Eye (tissue), 1 donor: ENCODE measurements at places on chromosomes 12 and 14.
A peak's percentile ranks its signal among the peaks of the same experiment; 100 is the strongest.

DNA sequence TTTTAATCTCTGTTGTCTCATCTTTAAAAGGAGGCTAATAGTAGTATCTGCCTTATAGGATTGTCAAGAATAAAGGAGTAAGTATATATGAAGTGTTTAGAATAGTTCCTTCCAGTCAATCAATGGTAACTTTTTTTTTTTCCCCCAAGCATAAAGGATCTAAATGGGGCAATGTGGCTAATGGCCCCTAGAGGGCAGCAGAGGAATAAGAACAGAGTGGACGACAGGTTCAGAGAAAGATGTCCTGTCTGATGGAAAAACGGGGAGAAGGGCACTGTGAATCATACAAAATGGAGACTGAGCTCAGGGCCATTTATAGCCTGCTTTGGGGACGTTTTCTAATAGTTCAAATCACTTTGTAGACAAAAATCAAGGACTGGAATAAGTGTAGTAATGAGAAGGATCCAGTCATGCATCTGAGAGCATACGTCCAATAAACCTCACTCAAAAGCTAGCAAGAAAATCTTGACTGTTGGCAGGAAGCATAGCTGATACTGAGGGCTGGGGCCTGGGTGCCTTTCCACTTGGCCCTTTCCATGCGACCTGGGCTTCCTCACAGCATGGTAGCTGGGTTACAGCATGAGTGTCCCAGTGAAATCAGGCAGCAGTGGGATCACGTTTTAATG, 51.3 kb downstream of the IFNG-AS1 start:
- peak; percentile 92 for DNase-seq

DNA sequence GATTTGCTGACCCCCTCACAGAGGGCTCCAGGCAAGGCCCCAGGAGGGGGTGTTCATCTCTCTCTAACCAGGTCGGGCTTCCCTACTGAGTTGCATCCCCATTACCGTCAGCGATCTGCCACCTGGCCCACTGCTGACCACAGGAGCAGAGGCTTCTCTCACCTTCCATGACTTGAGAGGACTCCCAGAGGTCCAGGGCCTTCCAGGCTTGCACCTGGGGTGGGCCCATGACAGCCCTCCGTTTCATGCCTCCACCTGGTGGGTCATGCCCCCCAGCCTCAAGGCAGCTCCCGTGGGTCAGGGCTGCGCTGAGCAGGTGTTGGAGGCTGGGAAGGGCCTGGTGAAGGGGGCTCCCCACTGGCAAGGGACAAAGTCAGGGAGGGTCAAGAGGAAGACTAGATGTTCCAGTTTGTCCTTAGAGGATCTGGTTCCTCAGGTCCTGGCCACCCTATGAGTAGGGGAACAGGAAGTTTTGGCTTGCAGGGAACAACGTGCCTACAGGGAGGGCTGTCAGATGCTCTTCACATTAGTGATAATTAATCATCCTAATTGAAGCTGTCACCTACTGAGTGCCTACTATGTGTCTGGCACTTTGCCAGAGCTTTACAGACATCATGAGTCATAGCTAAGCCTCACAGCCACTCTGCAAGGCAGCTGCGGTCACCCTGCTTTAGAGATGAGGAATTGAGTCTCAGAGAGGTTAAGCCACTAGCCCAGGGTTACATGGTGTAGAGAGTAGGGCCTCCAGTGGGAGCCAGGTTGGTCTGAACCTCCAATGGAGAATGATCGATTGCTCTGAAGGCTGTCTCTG, 13.8 kb downstream of the NFKBIA start:
- DNase-seq: no peak

GRCh38 chr14:87869619-87870583, 123.1 kb downstream of the GALC start:
- DNase-seq: no peak

GRCh38 chr12:86513226-86513625, 257.0 kb upstream of the MGAT4C start:
- peak; percentile 53 for DNase-seq

DNA sequence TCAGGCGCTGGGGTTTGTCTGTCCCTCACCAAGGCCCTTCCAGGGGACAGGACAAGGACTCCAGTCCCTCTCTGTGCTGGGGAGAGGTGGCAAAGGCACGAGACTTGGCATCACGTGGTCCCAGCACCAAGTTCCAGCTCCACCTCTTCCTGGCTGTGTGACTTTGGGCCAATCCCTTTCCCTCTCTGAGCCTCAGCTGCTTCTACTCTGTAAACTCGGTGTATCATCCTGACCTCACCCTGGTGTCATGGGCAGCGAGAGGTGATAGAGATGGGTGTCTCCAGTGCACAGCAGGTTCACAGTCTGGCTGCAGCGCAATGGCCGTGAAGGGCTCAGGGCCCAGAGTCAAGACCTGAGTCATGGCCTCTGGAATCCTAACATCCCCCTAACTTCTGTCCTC, 54.0 kb downstream of the MVK start:
- DNase-seq: no peak

DNA sequence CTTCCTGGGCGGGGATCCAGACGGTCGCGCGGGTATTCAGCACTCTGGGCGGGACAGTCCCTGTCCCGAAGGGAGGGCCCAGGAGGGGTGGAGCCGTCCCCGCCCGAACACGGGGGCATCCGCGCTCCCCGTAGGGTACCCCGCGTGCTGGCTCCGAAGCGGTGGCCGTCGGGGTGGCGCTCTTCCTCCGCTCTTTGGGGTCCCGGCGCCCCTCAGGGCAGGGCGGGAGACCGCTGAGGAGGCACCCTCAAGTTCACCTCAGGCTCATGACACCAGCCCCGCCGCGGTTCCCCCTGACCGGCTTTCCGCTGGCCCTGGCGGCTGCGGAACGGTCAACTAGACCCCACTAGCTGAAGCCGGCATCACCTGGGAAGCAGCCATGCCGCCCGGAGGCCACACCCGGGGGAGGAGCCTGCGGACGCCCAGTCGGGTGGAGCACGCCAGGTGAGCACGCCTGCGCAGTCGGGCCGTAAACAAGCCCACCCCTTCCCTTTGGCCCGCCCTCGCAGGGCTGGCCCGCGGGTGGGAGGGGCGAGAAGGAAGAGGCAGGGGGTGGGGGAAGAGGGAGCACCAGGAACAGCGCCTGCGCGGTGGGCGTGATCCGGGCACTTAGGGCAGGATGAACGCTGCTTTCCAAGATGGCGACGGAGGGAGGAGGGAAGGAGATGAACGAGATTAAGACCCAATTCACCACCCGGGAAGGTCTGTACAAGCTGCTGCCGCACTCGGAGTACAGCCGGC, at the start of gene WDR20:
Gene WDR20, plus strand, starts transcription at position 612 of the 741 bp plus-strand sequence. Its CDS starts 27 bp downstream, at position 639.
- DNase-seq: peak; percentile 99

DNA sequence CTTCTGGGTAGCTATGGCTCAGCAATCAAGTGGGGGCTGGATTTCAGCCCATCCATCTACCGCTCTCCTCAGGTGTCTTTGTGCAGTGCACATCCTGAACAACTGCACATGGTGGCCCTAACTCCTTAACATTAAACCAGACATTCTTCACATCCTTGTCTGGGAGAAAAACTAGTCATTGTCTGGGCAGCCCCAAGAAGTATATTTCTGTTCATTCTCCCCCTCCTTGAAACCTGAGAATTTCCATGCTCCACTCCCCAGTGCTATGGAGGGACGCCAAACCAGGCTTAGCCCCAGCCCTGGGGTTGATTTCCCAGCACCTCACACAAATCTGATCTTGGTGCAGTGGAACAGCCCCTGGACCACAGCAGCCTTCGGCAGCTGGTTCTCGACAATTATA, 13.4 kb downstream of the MYL2 start:
- no peak for DNase-seq

GRCh38 chr12:52542785-52543318, 10.1 kb downstream of the KRT71 start:
- DNase-seq: no peak

- no peak for DNase-seq
Observed at GRCh38 chr14:55323910-55324309, 52.7 kb downstream of the FBXO34 start.

DNA sequence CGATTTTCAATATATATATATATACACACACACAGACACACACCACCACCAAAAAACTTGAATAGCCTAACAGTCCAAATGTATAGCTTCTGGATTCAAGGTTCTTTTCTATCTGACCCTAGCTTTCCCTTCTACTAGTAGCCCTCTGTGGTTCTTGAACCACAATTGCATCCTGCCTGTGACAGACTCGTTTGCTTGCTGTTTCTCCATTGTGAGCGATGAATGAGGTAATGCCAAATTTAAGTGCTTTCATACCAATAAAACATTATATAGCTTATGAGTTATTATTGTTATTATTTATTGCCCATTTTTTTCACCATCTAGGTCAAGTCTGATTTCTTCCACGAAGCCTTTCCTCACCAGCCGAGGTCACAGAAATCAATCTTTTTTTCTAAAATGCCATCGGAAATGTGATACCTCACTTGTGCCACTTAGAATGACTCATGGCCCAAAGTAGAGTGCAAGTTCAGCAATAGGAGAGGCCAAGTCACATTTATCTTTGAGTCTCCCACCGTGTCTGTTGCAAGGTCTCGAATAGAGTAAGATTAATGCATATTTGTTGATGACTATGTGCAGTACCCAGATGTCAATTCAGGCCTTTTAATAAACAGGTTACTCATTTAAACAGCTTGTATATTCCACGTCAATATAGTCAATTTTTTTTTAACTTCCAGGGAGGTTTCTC, 1015.8 kb upstream of the SEL1L start:
- no peak for DNase-seq

GRCh38 chr12:121255433-121255832, 41.1 kb downstream of the CAMKK2 start:
- DNase-seq: peak; percentile 56

- no peak for DNase-seq
Observed at GRCh38 chr14:94145902-94146527, 16.6 kb upstream of the IFI27L2 start.

DNA sequence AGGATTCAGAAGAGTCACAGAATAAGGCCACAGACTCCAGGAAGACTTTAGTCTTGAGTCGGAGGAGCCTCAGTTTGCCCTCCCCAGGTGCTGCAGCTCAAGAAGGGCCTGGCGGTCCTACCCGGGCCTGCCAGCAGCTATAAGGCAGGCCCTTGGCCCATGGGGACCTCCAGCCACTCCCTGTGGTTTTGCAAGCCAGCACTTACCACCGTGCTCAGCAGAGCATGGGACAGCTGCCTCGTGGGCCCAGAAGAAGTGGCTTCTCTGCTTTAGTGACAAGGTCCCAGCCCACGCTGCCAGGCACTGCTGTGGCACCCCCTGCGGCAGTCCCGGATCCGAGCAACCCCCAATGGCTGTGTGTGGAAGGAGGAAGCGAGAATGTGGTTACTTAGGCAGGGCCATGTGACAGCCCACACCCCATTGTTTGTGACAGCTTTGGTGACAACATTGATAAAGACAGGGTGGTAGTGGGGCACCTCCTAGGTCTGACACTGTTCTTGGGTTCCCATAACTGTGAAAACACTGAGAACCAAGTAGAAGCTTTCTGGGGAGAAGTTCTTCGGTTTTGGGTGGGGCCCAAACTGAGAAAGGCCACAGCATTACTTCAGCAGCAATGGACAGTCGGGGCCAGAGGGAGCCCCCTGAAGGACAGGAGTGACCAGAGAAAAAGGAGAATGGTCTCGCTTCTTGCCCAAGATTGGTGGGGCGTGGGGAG, at the start of gene SELPLG:
Gene SELPLG, minus strand, starts transcription at position 361 of the 715 bp plus-strand sequence. CDS start 9,587 bp downstream, outside the sequence.
- no peak for DNase-seq

DNA sequence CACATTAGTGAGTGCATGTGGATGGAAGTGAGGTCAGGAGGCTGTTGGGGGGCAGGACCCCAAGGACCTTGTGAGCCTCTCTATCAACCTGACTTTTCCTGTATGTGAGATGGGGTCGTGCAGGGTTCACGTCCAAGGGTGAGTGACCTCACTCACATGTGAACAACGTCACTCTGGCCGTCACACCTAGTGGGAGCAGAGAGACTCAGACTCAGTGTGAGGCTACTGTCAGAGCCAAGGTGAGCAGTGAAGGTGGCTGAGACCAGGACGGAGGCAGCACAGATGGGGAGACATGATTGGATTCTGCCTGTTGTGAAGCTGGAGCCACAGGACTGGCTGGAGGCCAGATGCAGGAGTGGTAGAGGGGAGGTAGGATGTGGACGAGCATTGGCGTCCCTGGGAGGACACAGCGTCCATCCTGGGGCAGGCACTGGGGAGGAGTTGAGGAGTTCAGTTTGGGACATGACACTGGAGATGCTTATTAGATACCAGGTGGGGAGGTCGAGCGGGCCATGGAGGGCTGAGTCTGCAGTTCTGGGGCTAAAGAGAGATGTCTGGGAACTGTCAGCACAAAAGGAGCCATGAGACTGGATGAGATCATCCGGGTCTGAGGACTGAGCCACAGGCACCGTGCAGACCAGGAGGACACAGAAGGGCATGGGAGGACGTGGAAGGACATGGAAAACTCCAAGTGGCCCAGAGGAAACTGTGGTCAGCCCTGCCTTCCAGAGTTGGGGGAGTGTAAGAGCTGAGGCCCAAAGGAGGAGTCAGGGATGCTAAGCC, 92.8 kb downstream of the LGMN start:
- DNase-seq: no peak

- DNase-seq: peak; percentile 11
Observed at GRCh38 chr14:79658221-79658620, 553.1 kb downstream of the DIO2 start.

DNA sequence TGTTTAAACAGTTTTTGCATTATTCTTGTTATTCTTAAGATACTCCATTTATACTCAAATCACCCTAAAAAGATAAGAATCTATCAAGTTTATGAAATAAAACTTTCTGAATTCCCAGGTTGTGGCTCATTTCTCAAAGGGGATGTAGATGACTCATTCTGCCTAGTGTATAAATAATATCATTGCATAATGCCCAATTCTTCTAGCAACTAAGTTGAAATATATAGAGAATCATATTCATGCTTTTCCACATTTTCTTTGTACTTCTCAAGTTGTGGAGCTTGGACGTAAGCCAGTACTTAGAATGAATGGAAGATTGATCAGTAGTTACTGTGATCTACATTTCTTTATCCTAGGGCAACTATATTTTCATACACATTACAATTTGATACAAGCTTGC, 201.1 kb downstream of the PPFIA2 start:
- no peak for DNase-seq

DNA sequence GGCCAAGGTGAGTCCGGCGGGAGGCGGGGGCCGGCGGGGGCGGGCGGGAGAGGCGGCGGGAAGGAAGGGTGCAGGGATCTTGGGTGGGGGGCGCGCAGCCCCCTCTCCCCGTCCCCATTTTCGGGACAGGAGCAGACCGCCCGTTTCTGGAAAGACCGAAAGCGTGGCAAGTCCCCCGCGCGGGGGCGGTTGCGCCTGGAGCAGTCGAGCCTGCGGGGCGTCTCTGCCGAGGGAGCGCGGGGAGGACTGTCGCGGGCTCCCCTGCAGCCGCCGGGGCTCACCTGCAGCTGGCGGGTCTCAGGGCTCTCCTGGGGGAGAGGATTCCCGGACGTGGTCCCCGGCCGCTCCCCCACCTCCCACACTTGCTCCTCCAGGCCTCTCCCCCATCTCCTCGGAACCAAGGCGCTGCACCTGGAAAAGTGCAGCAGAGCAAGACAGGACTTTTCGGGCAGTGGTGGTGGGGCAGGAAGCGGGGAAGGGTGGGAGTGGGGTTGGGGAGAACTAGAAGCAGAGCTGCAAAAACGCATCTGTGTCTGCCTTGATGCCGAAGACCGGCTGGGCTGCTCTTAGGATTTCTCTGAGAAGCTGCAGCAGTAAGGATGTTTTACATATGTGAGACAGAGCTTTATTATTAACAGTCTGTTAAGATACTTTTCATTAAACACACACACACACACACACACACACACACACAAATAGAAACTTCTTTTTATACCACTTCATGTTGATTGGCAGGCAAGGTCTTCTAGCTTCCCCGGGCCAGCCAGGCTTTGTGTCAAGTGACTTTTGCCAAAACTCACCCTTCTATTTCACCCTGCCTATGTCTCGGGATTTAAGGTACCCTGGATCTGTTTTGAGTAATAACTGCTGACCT, 677 bp downstream of the C12orf75 start:
- DNase-seq: peak; percentile 64
